H1 (cell line): ENCODE measurements at places on chromosomes 12 and 14. TPM values are rescaled to one million over a fixed set of nuclear protein-coding genes. Genes with fewer than 3 reads are reported as not detected.

Gene SLC16A7
- total RNA-seq = 2.9 and 4.3 TPM in 2 replicates

Gene PTPN21
- 16.1 and 18.0 TPM in 2 replicates for total RNA-seq

- H3K27me3 ChIP-seq = no peaks in the 10 kb centered on the region
- H3K4me1 ChIP-seq = peaks cover 30% of the 10 kb centered on the region
- peak overlapping the region; percentile 95 for H3K27ac ChIP-seq
- DNase-seq = peak; percentile 54
- H3K36me3 ChIP-seq = peaks cover 11% of the 10 kb centered on the region
- H3K4me3 ChIP-seq = peak overlapping the region; percentile 84
These were observed 598 bp downstream of the KDM2B start for GRCh38 chr12:121579981-121580868.

DNA sequence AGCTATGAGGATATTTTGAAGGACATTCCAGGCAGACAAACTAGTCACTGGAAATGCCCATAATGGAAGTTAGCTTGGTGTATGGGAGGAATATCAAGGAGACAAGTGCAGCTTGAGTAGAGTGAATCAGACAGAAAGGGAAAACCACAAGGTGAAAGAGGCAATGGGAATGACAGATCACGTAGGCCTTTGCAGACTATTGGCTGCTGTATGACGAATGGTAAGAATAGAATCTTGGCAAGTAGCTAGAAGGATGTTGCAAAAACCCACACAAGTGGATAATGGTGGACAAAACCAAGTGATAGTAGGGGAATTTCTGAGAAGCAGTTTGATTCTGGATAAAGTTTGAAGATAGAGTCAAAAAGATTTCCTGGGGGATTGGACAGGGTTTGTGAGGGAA is 196.9 kb upstream of the NOVA1 start:
- no peaks in the 10 kb centered on the region for H3K27me3 ChIP-seq
- H3K27ac ChIP-seq = no peak overlapping the region
- DNase-seq = no peak

- H3K27ac ChIP-seq = peak overlapping the region; percentile 57; the same call in 1 of the 2 replicates
- peaks cover 27% of the 10 kb centered on the region for H3K36me3 ChIP-seq
- no peaks in the 10 kb centered on the region for H3K27me3 ChIP-seq
- H3K4me1 ChIP-seq = peaks cover 2% of the 10 kb centered on the region
These were observed 697 bp upstream of the TULP3 start for GRCh38 chr12:2890001-2890387.

GRCh38 chr12:98259693-98260092 is 255.7 kb upstream of the TMPO start:
- no peaks in the 10 kb centered on the region for H3K4me1 ChIP-seq
- H3K4me3 ChIP-seq = no peak overlapping the region
- H3K36me3 ChIP-seq = no peaks in the 10 kb centered on the region
- no peak for DNase-seq
- H3K27me3 ChIP-seq = no peaks in the 10 kb centered on the region
- H3K27ac ChIP-seq = no peak overlapping the region

DNA sequence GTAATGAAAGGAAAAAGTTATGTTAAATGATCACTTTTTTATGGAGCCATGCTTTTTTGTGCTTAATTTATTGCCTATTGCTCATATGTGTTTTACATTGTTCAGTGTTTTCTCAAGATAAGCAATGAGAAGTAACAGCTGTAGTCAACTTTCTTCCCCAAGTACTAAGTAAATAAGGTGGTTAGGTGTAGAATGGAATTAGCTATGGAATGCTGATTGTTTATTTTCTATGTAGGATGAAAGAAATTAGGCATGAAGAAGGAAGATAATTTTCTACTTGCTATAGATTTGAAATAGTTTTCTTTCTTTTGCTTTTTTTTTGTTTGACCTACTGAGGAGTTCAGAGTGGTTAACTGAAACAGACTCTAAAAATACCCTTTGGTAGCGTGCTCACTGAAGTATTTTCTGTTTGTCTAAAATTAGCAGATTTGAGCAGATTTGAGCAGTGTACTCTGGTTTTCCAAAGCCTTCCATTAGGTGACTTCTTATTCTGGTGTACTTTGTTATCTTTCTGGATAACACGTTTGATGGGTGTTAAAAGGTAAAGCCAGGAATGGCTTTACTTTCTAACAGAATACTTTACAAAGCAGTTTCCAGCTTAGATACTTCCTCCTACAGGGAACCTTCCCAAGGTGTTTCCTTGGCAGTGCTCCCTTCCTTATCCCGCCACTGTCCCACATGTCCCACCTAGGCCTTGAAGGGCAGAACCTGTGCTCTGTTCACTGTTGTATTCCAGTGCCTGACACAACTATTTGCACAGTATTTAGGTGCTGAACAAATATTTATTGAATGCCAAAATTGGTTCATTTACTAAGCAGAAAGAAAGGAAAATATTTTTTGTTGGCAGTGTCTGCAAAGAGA is 56.0 kb downstream of the RASSF3 start:
- H3K27ac ChIP-seq = no peak overlapping the region
- H3K27me3 ChIP-seq = no peaks in the 10 kb centered on the region
- no peak overlapping the region for H3K4me3 ChIP-seq

- no peak overlapping the region for H3K27ac ChIP-seq
- peaks cover 4% of the 10 kb centered on the region for H3K4me1 ChIP-seq
These were observed 89.0 kb downstream of the RFX4 start for GRCh38 chr12:106671840-106672239.

DNA sequence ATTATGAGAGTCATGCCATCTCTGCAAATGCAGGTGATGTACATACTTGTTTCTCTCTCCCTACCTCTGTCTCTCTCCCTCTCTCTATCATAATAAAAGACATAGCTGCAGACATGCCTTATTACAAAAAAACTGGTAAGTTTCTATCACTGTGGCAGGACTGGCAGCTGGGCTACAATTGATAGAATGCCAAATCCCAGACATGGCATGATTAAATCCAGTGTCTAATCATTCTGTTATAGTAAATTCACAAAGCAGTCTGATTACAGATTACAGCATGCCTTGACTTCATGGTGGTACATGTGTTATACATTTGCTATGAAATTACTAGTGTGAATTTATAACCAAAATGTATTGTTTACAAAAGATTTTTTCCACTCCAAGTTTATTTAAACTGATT is 854.7 kb downstream of the TMTC2 start:
- no peak overlapping the region for H3K4me3 ChIP-seq
- no peaks in the 10 kb centered on the region for H3K4me1 ChIP-seq
- H3K27me3 ChIP-seq = no peaks in the 10 kb centered on the region
- no peaks in the 10 kb centered on the region for H3K36me3 ChIP-seq
- H3K27ac ChIP-seq = no peak overlapping the region

DNA sequence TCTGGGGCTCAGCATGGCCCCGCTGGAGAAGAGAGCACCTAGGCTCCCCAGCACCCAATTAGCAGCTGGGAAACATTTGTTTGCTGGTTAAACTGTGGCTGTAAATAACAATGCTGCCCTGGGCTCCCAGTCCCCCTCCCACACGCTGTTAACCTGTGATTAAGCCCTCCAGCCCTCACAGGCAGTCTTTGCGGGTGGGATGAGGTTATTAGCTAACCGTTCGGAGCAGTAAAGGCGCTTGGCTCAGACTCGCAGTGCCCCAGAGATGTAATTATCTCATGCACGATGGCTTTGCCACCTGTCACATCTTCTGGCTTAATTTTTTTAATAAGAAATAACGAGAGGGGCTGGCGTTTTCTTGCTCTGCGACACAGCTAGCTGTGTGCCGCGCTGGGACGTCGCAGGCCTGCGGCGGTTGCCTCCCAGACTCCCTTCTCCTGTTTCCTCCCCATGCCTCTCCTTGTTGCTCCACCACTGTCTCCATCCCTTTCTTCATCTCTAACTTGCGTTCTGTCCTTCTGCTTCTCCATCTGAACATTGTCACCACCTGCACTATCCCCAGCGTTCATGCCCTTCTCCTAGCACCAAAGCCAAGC is 239.2 kb upstream of the FKBP4 start:
- no peaks in the 10 kb centered on the region for H3K27me3 ChIP-seq
- DNase-seq = no peak
- H3K36me3 ChIP-seq = no peaks in the 10 kb centered on the region
- H3K4me1 ChIP-seq = no peaks in the 10 kb centered on the region

DNA sequence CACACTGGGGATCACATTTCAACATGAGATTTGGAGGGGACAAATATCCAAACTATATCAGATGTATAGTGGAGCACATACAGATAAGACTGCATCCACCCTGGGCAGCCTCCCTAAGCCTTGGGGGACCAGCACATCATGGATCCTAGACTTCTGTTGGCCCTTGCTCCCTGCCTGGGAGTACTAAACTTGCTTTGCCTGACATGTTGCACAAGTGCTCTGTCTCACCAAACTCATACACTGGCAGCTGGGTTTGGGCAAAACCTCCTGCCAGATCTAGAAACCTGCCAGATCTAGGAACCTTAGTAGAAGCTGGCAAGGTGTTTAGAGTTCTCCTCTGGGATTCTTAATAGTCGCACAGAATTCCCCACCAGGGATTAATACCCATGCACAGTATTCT is 18.4 kb upstream of the DHRS4 start:
- no peak overlapping the region for H3K27ac ChIP-seq
- no peaks in the 10 kb centered on the region for H3K4me1 ChIP-seq
- no peaks in the 10 kb centered on the region for H3K36me3 ChIP-seq
- no peak overlapping the region for H3K4me3 ChIP-seq

DNA sequence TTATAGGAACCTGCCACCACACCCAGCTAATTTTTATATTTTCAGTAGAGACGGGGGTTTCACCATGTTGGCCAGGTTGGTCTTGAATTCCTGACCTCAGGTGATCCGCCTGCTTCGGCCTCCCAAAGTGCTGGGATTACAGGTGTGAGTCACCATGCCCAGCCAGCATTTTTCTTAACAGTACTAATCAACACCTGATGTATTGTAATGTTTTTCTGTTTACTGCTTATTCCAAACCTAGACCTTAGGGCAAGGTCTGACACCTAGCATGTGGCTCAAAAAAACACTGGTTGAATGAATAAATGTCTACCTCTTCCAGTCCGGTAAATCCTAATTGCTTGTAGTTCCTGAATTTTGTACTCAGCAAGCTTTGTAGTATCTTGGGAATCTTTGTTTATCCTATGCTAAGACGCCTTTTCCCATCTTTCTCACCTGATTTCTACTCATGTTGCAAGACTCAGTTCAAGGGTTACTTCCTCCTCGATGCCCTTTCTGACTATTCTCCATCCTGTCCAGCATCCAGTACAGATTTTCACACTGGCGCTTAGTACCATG is 2.8 kb downstream of the PAN2 start:
- H3K27ac ChIP-seq = no peak overlapping the region
- no peaks in the 10 kb centered on the region for H3K36me3 ChIP-seq
- H3K4me1 ChIP-seq = peaks cover 6% of the 10 kb centered on the region
